ENCODE measurements at places on chromosomes 1 and 21.

DNA sequence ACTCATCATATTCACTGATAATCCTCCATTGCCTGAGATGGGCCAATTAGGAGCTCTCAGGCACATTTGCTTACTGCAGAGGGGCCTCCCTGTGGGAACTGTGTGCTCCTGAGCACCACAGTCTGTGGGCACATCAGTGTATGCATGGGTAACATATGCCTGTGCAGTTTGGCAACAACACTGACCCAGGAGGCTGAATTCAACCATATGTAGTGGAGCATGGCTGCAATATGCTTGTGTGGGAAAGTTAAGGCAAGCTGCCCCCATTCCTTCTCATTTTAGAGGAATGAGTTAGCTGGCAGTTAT lies 11.8 kb upstream of the FMOD start:
- no peak for DNase-seq

- no peak for DNase-seq
These were observed 28.4 kb upstream of the ETV3 start for GRCh38 chr1:157166590-157166989.

DNA sequence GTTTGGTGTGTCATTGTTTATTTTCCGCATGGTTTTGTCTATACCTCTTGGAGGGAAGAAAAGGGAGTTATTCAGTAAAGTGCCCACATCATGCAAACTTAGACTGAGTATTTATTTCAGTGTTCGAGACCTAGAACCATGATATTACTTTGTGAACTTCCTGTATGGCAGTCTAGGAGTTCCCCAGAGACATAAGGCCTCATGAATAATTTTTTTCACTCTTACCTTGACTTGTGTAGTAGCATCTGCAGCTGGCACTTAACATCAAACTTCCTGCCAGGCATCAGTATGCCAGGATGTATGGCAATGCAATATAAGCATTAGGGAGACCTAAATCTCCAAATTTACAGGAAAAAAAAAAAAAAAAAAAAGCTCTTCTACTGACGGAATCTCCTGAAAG lies 287.7 kb downstream of the NEGR1 start:
- DNase-seq, result no peak

- DNase-seq, result no peak
These were observed 34.1 kb downstream of the NFIA start for GRCh38 chr1:61116421-61116820.

DNA sequence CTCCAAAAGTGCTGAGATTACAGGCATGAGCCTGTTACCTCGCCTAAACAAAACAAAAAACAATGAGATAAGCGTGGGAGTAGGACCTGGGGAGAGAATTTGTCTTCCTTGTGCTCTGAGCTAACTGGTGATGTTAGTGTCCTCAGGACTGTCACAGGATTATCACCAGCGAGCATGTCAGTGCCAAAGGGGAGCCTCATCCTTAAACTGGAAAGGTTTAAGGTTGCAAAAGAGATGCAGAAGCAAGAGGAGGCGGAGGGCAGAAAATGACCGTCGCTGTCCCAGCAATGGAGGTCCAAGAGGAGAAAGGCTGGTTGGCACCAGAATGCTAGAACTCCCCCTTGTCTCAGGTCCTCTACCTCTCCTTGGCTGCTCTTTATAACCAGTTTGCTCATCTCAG lies 3.9 kb downstream of the SYPL2 start:
- DNase-seq, result no peak

DNA sequence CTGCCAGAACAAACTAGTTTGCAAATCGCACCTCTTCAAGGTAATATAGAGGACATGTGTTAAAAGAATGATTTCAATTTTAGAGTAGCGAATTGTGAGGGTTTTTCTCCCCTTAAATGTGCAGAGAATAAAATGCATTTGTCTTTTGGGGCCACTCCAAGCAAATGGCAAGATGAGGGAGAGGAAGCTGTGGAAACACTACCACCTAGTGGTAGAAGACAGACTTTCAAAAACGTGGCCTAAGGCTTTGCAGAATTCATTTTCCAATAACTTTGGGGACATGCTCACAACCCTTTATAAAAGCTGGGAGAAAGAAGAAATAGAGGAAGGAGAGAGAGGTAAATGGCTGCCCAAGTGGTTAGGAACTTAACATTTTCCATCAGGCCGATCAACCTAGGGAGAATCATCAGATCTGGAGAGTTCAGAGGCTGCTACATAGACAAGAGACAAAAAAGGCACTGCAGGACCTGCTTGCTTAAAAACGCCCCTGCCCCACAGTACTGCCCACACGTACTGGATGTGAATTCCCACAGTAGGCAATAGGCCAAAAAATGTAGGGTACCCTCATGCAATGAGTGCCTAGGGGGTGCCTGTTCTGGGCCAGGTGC lies 15.7 kb upstream of the RCAN1 start:
- no peak for DNase-seq

GRCh38 chr1:189616893-189617292 lies 860.8 kb downstream of the BRINP3 start:
- DNase-seq, result no peak

DNA sequence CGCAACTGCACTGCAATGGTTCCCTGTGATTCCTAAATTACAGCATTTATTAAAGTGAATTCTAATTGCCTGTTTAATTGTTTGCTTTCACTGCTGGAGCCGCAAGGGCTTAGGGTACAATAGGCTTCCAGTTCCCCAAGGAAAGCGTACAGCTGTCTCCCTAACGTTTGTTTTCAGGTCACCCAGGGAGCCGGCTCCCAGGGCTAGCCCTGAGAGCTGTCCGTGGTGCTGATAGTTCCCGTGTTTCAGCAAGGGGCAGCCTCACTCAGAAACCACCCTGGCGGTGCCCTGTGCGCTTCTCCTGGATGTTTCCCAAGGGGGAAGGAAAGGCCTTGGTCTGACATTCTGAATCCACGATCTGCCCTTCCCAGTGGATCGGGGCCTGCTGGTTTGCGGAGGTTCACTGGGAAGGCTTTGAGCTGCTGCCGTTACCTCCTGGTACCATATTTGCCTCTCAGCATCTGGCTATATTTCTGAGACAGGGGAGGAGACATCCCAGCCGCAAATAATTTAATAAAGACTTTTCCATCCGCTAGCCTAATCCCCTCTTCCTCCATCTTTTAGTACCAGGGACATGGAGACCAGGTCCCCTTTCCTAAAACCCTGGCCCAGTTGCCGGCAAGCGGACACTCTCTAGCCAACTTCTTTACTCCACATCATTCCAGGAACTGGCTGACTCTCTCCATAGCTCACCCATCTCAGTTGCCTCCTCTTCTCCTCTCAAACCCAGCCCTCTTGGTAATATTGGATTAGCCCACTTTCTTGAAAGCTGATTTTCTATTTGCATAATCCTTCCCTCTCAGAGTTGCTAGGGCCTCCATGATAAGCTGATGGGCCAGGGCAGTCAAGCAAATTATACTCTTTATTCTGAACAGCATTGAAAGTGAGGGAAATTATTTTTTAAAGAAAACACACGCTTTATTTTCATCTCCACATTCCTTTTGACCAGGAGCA lies 149.0 kb downstream of the IGSF21 start:
- DNase-seq, result no peak

DNA sequence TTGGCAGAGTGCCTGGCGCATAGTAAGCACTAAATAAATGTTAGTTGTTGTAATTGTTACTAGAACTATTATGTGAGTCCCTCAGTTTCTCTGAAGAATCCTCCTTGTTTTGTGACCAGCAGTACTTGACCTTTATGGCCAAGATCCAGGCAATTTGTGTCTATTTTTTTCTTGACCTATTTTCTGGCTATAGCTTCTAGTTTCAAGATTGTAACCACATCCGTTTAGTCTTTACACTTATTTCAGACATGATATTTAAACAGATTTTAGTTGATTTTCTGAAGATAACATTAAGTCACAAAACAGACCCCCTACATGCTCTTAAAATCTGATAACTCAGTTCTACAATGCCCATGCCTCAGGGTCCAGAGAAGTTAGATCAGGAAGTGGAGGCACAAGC lies 50.3 kb downstream of the CDC7 start:
- no peak for DNase-seq

All from AG04450 (cell line).